Activated T-helper 1 cell treated with Interleukin-2 at 50 U/mL for 16 hours (primary cell): ENCODE measurements at places on chromosomes 1 and 21.

DNA sequence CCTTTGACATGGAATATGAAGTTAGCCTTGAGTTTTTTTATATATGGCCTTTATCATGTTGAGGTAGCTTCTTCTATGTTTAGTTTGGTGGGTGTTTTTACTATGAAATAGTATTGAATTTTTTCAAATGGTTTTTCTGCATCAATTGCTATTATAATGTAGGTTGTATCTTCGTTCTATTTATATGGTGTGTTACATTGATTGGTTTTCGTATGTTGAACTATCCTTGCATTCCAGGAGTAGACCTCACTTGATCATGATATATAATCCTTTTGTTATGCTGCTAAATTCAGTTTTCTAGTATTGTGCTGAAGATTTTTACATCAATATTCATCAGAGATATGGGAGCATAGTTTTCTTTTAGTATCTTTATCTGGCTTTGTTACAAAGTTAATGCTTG is 55.8 kb downstream of the C1orf198 start:
- DNase-seq = no peak

GRCh38 chr21:27772816-27773215 is 805.9 kb upstream of the ADAMTS5 start:
- DNase-seq = no peak

DNA sequence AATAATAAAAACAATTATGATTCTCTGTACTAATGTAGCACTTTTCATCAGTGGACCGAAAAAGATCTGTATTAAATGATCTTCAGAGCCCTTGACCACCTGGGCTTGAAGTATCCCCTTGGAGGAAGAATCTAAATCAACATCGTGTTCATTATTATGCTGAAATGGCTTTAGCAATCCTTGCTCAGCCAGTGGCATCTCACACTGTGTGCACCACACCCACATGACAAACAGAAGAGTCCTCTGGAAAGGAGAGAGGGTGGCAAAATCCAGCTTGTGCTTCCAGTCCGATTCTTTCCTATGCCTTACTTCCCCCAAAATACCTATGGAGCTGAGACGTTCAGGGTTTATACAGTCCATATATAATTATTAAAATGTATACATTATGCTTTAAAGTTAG is 318.5 kb upstream of the RUNX1 start:
- DNase-seq = no peak

DNA sequence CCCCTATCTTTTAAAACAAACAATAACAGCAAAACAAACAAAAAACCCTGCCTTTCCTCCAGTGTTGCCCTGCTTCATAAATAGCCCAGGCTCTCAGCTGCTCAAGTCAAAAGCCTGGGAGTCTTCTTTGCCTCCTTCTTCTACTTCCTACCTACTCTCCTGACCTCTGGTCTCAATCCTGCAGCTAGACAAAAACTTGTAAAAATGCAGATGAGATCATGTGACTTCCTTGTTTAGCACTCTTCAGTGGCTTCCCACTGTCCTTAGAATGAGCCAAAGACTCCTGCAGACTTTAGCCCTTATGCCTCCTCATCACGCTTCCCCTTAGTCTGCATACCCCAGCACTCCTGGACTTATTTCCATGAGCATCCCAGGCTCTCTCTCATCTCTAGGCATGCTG is 55.0 kb upstream of the ZNF644 start:
- no peak for DNase-seq

DNA sequence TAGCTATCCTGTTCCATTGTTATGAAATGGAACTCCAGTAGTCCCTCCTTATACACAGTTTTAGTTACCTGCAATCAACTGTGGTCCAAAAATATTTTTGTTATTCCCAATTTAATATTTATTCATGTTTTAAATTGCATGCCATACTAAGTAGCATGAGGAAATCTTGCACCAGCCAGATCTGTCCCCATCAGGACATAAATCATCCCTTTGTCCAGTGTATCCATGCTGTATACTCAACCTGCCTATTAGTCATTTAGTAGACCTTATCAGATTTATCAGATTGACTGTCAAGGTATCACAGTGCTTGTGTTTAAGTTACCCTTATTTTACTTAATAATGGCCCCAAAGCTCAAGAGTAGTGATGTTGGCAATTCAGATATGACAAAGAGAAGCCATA is 207.9 kb upstream of the DMRTA2 start:
- DNase-seq = no peak

DNA sequence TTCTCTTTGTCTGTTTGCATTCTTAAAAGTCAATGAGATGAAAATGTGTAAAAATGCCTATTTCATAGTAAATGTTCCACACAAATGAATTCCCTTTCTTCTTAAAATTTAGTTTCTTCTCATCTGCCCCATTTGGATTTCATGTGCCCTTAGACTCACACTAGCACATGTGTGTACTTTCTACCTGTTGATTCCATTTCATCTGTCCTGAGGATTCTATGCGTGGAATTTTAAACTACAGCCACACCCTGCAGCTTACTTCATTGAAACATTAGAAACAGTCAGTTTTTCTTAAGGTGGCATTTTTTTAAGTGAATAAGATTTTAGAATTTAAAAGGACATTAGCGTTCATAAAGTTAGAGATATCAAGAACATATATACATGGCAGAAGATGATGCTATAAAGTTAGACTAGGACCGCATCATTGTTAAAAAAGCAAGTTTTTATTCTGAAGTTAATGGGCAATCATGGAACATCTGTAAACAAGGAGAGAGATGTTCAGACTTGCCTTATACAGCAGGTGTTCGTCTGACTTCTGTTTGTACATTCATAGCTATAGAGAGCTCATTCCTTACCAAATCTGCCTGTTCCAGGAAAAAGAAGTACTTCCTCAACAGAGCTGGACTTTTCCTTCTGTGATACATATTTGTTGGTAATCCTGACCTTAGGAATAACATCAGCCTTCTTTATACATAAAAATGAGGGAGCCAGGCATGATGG is 3.9 kb upstream of the TUT4 start:
- no peak for DNase-seq

DNA sequence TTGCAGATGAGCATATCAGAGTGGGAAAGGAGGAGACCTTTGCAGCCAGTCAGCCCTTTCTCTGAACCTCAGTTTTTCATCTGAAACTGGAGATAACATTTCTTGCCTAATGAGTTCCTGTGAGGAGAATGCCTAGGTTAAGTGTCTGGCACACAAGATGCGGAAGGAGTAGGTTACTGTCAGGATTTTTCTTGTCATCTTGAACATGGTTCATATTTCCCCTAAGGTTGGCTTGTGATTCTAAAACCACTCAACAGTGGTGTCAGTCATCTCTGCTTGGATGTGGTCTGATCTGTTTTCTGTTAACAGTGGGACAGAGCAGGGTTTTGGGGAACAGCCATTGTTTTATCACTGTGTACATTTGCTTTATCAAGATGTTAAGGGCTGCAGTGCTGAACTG is 70.6 kb downstream of the TGFB2 start:
- no peak for DNase-seq

DNA sequence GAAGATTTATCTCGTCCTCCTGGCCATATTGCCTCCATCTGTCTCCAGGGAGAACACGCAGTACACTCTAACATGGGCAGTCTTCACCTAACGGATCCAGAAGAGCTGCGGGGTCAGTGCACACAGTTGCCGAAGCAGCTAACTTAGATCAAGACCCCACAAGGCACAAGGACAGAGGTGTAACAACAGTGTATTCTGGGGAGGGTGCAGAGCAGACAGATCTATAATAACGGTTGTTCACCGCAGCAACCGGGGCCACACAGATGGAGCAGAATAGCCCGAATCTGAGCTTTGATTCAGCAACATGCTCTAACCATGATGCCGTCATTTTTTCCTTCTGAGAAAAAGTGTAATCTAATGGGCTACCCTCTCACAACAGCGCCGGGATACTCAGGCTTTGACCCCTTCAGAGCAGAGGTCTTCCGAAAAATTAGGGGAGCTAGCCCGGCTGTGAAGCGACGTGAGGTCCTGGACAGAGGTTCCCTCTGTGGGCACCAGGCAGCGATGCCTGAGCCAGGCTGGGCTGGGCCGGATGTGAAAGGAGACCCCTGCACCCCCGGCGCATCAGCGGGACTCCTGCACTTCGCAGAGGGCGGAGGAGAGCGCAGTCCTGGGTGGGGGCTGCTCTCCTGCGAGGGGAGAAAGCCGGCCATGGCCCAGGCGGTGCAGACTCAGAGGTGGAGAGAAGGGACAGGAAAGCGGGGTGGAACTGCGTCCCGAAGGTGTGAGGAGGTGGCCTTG is 57.5 kb downstream of the BCL9 start:
- no peak for DNase-seq

DNA sequence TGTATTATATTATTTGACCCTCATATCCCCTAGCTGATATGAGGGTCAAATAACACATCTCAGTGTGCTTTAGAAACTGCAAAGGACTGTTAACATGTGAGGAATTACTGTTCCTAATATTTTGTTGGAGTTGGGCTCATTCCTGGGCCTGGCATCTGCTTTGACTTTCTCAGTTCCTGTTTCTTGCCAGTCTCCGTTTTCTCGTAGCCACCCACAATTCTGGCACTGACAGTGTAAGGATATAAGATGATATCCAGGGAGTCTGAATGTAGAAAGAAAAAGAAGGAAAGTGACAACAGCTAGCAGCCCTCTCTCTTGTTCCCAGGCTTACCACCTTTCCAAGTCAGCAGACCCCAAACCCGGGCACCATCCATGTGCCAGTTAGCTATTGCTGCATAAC is 54.4 kb upstream of the SCMH1 start:
- no peak for DNase-seq

- DNase-seq = no peak
Observed at GRCh38 chr1:84957966-84958365, 38.9 kb downstream of the MCOLN2 start.

GRCh38 chr1:24939675-24940193 is 9.7 kb upstream of the RUNX3 start:
- no peak for DNase-seq

DNA sequence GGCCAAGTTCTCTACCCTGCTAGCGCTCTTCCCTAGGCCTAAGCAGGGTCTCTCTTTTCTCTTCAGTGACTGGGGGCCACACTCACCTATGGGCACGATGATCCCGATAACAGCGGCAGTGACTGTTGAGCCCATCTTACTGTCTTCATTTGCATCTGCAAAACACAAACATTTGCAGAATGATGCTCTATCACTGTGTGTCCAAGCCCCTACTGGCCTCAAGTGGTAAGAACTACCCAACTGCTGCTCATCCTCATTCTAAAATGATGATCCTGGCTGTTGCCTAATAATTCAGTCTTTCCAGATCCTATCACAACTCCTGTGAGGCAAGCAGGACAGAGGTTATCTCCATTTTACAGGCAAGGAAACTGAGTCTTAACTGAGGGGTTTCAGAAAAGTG is 16.7 kb upstream of the MAGOH start:
- no peak for DNase-seq

GRCh38 chr1:212962509-212962908 is 12.2 kb downstream of the VASH2 start:
- DNase-seq = no peak

DNA sequence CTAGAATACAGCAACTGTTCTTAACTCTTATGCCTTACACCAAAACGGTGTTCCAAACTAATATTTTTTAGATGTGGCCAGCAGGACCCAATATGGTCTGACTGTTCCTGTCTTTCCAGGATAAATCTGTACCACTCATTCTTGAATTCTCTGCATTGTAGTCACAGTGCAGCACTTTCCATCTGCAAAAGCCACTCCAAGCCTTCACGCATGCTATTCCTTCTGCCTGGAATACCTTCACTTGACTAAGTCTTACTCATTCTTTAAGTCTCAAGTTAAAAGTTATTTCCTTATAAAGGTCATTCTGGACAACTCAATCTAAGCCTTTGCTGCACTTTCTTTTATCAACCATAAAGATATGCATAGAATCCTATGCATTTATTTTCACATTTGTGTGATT is 1194.5 kb downstream of the PLA2G4A start:
- no peak for DNase-seq

- DNase-seq = no peak
Observed at GRCh38 chr1:93585059-93585966, 96.3 kb downstream of the BCAR3 start.
